GM23248 (cell line): ENCODE measurements at places on chromosomes 7 and 10.

DNA sequence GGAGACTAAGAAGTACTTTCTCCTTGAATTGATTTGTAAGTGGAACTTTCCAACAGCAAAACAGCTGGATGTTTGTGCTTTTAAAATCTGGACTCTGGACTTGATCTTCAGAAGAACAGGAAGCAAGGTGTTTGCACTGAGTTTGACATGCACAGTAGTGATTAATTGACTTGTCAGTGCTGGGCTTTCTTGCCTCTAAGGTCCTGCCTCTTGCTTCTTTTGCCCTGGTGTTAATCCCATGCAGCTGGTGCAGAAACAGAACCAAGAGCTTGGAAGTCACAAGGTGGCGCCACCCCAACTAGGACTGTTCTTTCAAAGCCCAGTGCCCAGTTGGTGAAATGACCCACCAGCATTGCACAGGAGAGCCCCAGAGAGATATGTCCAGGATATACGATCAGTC is 66.8 kb upstream of the SEPHS1 start:
- DNase-seq: peak; percentile 28

DNA sequence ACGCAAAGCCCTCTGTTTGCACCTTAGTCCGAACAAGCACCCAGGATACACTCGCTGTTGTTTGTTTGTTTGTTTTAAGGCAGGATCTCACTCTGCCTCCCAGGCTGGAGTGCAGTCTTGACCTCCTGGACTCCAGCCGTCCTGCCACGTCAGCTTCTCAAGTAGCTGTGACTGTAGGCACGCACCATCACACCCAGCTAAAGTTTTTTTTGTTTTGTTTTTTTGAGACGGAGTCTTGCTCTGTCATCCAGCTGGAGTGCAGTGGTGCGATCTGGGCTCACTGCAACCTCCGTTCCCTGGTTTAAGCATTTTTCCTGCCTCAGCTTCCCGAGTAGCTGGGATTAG is 76.8 kb downstream of the CTBP2 start:
- peak; percentile 70 for DNase-seq

GRCh38 chr10:15531927-15532722 is 161.0 kb upstream of the FAM171A1 start:
- no peak for DNase-seq

GRCh38 chr10:1096287-1096889 is 40.2 kb downstream of the WDR37 start:
- no peak for DNase-seq

DNA sequence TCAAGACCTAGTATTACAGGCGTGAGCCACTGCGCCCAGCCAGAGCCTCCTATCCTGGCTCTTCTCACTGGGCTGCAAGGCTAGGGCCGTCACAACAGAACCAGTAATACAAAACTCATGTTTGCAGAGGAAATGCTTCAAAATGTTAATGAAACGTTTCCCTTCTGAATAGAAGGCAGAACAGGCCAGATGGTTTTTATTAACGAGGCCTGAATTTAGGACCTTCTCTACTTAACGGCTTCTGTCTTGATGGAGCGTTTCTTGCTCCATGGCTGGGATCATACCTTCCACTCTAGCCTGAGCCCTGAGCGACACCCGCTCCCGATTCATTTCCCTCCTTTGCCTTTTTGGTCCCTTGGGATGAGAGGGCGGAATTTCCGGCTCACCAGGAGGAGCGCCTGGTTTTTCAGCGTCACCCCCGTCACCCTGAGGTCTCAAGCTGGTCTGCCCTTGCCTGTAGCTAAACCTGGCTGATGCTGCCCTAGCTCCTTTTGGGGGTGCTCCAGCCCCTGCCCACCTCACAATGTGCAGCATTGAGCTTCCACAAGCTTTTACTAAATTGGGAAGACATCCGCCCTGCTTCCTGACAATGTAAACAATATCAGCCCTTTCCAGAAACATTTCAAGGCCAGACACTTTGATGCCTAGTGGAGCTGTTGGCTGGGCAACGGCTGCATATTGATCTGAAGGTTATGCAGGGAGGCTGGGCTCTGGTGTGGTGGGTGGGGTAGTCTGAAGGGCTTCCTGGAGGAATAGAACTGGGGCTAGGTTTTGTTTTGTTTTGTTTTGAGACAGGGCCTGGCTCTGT is 5.2 kb downstream of the CLIP2 start:
- peak; percentile 80 for DNase-seq

DNA sequence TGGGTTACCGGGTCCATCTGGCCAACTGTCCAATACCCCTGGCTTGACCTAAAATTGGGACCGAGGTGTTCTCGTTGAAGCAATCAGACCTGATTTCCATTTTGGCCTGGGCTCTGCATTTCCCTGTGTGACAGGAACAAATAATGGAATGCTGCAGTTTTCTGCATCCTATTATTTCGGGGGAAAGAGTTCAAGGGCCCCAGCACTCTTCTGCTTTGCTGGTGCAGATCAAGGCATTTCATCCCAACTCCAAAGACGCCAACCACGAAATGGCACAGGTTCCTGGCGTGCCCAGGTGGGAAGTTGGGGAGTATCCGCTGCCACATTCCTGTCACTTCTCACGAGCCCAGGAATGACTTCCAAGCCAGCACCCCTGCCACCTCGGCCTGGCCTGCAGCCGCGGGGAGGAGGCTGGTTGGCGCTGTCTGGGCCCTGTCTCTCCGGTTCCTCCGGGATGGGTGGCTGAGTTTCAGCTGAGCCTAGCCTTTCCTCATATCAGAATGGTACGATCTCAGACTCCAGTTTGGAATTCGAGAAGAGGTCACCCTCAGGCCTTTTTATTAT is 56.5 kb downstream of the FAM171A1 start:
- no peak for DNase-seq
